ENCODE measurements at places on chromosomes 13 and 19.
A peak's percentile ranks its signal among the peaks of the same experiment; 100 is the strongest.

DNA sequence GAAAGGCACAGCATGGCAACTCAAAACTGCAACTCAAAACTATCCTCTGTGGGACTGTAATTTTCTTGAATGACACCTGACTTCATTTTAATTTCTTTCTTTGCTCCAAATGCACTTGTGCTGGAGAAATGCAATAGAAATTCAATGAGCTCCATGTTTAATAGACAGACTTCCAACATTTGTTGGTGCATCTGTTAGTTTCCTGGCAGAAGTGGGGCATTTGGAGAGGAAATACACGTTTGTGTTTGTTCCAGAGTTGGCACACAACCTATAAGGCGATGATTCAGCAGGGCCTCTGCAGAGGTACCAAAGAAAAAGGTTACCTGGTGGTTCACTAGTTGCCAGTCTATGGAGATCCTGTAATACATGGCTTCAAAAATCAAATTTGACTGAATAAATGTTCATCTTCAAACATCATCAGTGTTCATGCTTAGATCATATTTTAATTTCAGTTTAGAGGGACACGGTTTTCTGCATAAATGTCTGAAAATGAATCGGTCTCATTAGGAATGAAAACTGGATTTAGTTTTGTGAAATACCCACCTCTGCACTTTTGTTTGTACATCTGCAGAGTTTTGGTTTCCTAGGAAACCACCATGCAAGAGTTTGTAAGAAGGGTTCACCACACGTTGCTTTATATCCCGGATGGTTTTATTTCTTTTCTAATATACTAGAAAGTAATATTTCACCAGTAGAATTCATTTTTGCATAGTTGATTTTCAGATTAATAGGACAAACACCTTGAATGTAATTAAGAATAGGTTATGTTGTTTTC is 21.8 kb upstream of the OBI1 start:
- no peak for DNase-seq

DNA sequence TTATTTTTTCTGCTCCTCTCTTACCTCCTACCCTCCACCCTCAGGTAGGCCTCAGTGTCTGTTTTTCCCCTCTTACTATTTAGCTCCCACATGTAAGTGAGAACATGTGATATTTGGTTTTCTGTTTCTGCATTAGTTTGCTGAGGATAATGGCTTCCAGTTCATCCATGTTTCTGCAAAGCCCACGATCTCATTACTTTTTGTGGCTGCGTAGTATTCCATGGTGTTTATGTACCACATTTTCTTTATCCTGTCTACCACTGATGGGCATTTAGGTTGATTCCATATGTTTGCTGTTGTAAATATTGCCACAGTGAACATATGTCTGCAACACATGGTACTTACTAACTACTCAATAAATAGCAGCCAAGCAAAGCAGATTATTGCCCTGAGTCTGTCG is 56.8 kb downstream of the DNAJC15 start:
- DNase-seq, result no peak

GRCh38 chr13:56201834-56202233 is 938.9 kb upstream of the PRR20A start:
- DNase-seq, result no peak

DNA sequence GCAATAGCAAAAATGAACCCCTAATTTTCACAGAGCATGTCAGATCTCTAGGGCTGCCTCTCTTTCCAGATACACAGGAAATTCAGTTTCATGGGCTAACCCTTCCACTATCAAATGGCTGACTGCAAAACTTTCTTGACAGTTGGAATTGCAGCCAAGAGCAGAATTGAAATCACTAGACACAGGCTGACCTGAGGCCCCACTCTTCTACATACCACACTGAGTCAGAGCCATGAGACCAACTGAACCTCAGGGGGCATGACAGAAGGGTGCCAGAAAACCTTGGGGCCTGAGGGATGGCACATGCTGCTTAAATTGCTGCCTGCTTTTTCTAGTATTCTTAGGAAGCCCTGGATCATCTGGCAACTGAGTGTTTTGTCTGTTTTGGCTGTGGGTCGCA is 1.7 kb upstream of the DLEU7 start:
- no peak for DNase-seq

- no peak for DNase-seq
Measured at GRCh38 chr19:2578391-2578890, 102.5 kb downstream of the GADD45B start.

- DNase-seq, result no peak
Measured at GRCh38 chr19:35760711-35761349, 2.9 kb downstream of the PROSER3 start.

GRCh38 chr19:15727724-15728123 is at the start of gene OR10H2:
TSS of gene OR10H2 (plus strand) at chr19:15728024. CDS start at chr19:15728044, 20 bp downstream.
- DNase-seq, result no peak

- no peak for DNase-seq
Measured at GRCh38 chr13:51237386-51237785, 15.2 kb downstream of the FAM124A start.

GRCh38 chr13:94859278-94859691 is 146.9 kb upstream of the SOX21 start:
- DNase-seq, result no peak

- DNase-seq, result no peak
Measured at GRCh38 chr13:73335210-73335609, 276.4 kb downstream of the KLF5 start.

GRCh38 chr13:24142453-24142852 is 18.1 kb upstream of the SPATA13 start:
- no peak for DNase-seq

DNA sequence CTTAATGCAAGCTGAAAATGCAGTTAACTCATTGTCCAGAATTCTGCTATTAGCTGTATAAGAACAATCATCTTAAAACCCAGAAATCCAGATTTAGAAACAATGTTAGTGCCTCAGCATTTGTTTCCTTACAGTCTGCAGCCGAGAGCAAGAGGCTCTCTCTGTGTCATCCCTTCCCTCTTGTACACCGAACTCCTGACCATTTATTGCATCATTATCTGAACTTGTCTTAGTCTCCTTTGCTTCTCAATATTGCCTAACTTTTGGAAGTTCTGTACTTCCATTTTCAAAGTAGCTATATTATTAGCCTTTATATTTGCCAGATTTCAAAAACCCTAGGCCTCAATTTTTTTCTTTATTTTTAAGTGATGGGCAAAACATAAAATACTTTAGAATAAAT is 27.1 kb downstream of the RNASEH2B start:
- no peak for DNase-seq

DNA sequence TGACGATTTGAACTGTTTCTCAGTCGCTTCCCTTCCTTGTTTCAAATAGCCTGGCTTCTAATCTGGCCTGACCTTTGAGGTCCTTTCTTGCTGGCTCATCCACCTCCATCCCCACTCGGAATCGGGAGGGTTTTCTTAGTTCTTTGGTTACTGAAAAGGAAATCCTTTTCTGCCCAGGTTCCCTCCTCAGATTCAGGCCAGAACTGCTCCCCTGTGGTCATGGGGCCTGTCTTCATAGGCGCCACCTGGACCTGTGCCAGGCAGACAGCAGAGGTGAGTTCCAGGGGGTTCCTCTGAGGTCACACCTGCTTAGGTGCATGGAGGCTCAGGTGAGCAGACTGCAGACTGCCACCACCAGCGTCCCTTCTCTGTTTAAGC is 62.4 kb downstream of the AKAP11 start:
- no peak for DNase-seq

DNA sequence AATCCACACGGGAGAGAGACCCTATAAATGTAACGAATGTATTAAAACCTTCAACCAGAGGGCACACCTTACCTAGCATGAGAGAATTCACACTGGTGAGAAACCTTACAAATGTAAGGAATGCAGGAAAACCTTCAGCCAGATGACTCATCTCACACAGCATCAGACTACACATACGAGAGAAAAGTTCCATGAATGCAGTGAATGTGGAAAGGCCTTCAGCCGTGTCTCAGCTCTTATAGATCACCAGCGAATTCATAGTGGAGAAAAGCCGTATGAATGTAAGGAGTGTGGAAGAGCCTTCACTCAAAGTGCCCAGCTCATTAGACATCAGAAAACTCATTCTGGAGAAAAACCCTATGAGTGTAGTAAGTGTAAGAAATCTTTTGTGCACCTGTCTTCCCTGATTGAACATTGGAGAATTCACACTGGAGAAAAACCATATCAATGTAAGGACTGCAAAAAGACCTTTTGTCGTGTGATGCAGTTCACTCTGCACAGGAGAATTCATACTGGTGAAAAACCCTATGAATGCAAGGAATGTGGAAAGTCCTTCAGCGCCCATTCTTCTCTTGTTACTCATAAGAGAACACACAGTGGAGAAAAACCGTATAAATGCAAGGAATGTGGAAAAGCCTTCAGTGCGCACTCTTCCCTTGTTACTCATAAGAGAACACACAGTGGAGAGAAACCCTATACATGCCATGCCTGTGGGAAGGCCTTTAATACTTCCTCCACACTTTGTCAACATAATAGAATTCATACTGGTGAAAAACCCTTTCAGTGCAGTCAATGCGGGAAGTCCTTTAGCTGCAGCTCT is 16.0 kb downstream of the ZNF582 start:
- no peak for DNase-seq

- DNase-seq, result peak; percentile 53
Measured at GRCh38 chr19:45790942-45791341, 1.7 kb downstream of the DMWD start.

DNA sequence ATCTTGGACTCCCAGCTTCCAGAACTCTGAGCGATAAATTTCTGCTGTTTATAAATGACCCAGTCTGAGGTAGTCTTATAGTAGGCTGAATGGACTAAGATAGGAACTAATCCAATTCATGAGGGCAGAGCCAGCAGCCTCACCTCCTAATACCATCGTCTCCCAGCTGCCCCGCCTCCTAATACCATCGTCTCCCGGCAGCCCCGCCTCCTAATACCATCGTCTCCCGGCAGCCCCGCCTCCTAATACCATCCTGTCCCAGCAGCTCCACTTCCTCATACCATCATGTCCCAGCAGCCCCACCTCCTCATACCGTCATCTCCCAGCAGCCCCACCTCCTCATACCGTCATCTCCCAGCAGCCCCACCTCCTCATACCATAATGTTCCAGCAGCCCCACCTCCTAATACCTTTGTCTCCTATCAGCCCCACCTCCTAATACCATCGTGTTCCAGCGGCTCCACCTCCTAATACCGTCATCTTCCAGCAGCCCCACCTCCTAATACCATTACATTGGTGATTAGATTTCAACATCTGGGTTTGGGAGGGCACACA is 2.4 kb upstream of the ARGLU1 start:
- peak; percentile 47 for DNase-seq

- no peak for DNase-seq
Measured at GRCh38 chr13:74816737-74817136, 665.2 kb downstream of the TBC1D4 start.

- DNase-seq, result no peak
Measured at GRCh38 chr19:56508290-56508778, 679 bp downstream of the ZNF471 start.

DNA sequence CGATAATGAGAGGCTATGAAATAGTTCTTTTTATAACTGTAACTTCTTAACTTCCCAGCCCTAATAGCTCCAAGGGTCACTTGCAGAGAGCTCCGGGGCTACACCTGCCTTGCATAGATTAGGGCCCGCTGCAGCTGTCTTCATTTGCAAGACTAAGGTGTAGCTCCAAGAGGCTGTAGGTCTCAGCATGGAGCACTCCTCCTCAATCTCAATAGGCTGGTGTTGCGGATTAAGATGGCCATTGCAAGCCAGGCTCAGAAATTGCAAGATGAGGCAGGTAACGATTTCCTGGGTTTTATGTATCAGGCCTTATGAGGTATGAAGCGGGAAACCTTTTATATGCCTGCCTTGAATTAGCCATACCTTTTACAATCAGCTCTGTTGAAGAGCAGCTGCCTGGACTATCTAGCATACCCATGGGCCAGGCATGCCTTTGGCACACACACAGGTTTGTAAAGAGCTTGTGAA is 185.7 kb downstream of the TM9SF2 start:
- DNase-seq, result no peak

DNA sequence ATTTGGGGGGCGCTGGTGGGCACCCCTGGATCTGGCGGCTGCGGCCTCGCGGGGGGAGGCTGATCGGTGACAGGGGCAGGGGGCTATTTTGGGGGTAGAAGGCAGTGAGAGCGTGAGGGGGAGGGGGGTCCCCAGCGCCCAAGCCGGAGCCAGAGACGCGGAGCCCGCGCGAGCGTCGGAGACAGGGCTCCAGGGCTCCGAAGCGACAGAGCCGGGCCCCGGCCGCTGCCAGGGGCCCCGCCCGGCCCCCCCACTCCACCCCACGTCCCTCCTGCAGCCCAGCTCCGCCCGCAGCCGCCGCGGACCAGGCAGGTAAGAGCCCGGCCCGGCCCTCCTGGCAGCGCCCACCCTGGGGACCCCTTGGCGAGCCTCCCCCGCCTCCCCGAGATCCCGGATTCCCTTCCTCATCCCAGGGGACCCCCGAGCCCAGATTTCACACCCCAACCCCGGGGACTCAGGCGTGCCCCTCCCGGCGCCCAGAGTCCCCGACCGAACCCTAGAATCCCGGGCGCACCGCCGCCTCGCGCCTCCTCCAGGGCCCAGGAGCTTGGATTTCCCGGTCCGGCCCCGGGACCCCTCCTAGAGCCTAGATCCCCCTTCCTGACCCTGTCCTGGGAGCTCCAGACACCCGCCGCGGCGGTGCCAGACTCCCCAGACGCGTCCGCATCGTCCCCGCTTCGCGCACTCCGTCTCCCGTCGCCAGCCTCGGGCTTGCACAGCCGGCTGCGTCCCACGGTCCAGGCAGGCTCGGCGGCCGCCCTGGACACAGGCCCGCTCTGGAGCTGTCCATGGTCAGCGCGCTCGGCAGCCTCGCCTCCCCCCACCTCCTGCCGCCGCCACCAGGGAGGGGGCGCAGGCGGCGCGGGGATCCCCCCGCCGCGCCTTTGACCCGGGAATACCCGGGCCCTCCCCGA is at the start of gene PPFIA3:
PPFIA3 (plus strand) TSS at position 134 of the 914 bp plus-strand sequence. CDS start 8,330 bp downstream, outside the sequence.
- DNase-seq, result no peak

DNA sequence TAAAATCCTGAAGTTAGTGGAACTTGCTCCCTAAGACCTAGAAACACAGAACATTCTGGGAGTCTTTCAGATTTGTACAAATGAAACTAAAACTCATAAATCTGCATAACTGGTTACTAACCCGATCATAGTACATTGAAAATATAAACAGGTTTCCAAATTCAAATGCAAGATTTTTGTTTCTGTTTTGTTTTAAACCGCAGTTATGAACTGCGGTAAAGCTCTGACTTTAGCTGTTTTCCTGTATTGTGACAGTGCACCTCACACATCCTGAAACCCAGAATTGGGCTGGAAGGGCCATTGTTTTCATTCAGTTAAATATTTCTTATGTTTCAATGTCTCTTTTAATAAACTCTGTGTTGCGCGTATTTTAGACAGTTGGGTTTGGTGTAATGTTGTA is 204.7 kb downstream of the SHISA2 start:
- peak; percentile 23 for DNase-seq

- DNase-seq, result peak; percentile 57
Measured at GRCh38 chr19:17079710-17080439, 4.3 kb downstream of the MYO9B start.

DNA sequence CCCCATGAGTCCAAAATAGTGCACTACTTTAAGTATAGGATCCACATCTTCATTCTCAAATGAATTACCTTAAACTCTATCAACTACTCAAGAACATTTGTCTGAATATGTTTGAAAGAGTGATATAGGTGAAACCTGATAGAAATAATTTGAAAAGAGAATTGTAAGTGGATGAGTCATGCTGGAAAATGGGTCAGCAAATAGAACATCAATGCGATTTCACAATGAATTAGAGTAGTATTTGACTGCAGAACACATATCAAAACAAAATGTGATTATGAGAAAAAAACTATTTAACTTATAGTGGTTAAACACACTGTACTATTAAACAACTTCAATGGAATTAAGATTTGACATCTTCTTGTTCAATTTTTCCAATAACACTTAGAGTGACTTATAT is 300.6 kb upstream of the KLHL1 start:
- no peak for DNase-seq

GRCh38 chr19:29484876-29485275 is 40.9 kb upstream of the VSTM2B start:
- no peak for DNase-seq
